ENCODE measurements at places on chromosomes 2 and 18.

DNA sequence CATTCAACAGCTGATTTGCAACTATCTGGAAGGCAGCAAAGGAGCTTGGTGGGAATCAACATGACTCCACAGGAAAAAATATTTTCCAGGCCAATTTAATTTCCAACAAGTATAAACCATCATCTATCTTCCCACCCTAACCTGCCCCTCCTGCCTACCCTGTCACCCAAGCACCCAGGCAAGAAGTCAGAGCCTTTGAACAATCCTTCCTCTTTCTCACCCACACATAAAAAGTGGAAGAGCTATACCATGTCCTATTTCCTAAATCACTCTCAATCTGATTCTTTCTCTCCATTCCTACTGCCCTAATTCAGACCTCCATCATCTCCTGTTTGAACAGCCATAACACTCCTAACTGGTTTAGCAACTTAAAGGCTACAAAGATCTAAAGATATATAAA, 12.7 kb downstream of the SPIRE1 start:
- DNase-seq, result no peak

DNA sequence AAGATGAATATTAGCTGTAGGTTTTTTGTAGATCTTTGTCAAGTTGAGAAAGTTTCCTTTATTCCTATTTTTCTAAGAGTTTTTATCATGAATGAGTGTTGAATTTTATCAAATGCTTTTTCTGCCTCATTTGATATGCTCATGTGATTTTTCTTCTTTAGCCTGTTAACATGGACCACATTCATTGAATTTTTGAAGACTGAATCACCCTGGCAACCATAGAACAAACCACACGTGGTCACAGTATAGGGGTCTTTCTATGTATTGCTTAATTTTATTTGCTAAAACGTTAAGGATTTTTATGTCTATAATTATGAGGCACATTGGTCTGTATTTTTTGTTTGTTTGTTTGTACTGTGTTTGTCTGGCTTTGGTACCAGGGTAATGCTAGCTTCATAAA, 201.7 kb upstream of the CWC22 start:
- no peak for DNase-seq

GRCh38 chr2:235044501-235045271, 92.9 kb downstream of the SH3BP4 start:
- DNase-seq, result no peak

GRCh38 chr2:38187541-38188011, 111.6 kb upstream of the CYP1B1 start:
- DNase-seq, result no peak

DNA sequence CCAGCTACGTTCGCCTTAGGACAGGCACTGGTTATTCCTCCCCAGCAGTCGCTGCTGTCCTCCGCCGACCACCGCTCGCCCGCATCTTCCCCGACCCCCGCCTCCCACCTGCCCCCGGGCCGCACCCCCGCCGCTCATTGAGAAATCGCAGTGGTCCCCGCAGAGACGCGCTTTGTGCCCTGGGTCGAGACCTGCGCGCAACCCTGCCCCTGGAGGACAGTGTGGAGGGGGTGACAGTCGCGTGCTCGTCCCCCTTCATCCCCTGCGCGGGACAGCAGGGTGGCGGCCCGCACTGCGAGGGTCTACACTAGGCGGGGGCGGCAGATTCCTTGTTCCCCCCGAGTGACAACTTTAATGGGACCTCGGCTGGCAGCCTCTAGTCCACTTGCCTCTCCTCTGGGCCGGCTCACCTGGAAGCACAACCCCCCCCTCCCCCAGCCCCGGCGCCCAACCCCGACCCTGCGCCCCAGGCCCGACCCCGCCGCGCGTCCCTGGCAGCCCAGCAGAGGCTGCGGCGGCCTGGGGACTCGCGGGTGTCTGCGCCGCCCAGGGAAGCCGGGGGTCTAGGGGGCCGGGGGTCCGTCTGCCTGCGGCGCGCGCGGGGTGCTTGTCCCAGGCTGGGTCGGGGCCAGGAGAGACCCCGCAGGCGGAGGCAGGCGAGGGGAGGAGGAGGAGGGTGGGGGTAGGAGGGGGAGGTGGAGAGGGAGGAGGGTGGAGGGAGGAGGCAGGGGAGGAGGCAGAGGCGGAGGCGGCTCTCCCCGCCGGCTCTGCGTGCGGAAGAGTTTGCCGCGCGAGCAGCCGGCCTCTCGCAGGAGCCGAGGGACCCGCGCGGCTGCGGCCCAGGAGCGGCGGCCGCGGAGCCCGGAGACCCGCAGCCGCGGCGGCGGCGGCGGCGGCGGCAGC, at the start of gene NPAS2:
TSS of gene NPAS2 (plus strand) at position 770 of the 903 bp plus-strand sequence. CDS start 84,616 bp downstream, outside the sequence.
- DNase-seq, result no peak

DNA sequence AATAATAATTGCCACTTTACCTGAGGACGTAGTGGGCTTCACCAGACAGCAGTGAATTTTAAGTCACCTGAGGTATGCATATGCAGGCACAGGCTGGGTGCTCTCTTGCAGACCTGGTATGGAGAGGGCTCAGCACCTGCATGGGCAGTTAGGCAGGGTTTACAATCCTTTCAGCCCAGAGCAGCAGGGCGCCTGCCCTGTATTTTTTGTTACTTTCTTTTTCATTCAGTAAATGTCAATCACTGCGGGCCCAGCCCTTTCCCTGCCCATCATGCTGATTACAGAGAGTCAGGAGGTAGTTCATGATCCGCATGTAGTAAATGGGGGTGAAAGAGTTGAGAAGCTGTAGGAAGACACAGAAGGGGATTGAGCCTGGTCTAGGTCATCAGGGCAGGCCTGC, 147.0 kb upstream of the ALPP start:
- DNase-seq, result no peak

GRCh38 chr2:73268366-73268829, 15.9 kb downstream of the FBXO41 start:
- DNase-seq, result peak; percentile 53

- peak; percentile 15 for DNase-seq
Observed at GRCh38 chr2:111057721-111058120, 63.0 kb upstream of the BCL2L11 start.

DNA sequence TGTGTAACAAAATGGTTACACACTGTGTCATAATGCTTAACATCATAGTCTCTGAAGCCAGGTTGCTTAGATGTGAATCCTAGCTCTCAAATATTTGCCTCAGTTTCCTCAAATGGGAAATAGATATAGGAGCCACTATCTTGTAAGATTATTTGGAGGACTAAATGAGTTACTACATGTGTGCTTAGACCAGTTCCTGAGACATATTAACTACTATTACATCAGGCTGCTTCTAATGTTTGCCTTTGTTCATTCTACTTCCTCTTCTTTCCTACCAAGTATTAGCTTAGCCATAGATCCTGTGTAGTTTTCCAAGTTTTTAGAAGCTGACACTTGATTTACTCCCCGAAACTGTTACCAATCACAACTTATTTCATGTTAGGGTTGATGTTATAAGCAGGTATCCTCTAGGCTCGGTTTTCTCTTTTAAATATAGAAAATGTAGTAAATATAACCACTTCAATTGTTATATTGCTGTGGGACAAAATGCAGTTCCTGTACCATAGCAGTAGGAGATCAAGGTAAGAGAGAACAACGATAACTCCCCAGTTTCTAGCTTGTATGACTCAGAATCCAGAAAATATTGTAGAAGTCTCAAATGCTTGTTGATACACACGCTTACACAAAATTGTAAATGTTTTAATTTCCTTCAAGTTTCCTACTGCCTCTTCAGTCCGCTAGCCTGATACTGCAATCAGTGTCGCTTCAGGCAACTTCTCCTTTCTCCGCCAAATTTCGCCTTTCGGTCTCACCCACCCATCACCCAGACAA, 751 bp upstream of the DNAJC10 start:
- DNase-seq, result no peak

DNA sequence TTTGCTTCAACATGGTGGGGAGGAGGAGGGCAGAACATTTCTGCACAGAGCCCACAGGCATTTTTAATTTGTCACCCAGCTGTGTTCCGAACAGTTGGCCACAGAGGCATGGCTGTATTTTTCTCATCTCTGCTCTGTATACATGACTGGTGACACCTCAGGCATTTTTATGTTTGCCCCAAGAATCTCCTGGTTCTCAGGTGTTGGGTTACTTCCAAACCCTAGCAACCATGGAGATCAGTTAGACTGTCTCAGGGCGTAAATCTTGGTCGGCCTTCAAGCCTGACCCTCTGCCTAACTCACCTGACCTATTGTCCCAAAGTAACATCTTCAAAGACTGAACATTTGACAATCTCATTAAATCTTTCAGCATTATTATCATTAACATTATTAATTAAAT, 100.0 kb downstream of the ABCA12 start:
- DNase-seq, result peak; percentile 29

DNA sequence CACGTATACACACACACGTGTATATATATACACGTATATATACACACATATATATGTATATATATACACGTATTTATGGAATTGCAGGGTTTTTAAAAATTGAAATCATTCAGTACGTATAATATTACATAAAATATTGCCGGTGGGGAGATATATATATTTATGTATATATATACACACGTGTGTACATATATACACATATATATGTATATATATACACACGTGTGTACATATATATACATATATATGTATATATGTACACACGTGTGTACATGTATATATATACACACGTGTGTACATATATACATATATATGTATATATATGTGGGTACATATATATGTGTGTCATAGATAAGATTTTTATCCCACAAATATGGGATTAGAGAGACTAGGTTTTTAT, 5.4 kb downstream of the FBXO11 start:
- DNase-seq, result no peak

DNA sequence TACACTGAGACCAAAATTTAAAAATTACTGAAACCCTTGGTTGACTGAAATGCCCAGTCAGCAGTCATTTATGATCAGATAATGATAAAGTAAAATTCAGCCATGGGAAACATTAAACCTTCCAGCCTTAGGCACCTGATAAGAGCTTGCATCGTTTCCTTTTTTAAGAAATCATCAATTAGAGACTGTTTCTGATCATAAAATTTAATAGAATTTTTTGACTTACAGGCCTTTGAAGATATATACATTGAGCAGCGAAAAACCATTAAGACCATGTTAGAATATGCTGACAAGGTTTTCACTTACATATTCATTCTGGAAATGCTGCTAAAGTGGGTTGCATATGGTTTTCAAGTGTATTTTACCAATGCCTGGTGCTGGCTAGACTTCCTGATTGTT, 99.6 kb upstream of the CSRNP3 start:
- no peak for DNase-seq

- DNase-seq, result no peak
Observed at GRCh38 chr2:9778012-9778411, 65.3 kb upstream of the TAF1B start.

GRCh38 chr2:106109675-106110424, 84.3 kb downstream of the UXS1 start:
- DNase-seq, result no peak

- DNase-seq, result peak; percentile 91
Observed at GRCh38 chr2:177164584-177165052, 48.0 kb upstream of the HNRNPA3 start.

DNA sequence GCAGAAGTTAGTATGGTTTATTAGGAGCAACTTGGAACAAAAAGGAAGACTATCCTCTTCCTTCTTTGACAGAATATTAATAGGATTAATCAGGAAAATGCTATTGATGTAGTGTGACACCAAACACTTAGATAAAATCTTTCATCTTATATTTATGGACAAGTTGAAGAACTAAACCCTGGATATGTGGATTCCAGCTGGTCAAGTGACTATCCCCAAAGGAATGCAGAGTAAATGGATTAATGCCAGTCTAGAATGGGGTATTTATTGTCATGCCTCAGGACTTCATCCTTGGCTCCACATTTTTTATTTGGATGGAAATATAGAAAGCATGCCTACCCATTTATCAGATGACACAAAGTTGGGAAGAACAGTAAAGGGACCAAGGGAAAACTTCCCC, 124.0 kb upstream of the TTC39C start:
- no peak for DNase-seq

DNA sequence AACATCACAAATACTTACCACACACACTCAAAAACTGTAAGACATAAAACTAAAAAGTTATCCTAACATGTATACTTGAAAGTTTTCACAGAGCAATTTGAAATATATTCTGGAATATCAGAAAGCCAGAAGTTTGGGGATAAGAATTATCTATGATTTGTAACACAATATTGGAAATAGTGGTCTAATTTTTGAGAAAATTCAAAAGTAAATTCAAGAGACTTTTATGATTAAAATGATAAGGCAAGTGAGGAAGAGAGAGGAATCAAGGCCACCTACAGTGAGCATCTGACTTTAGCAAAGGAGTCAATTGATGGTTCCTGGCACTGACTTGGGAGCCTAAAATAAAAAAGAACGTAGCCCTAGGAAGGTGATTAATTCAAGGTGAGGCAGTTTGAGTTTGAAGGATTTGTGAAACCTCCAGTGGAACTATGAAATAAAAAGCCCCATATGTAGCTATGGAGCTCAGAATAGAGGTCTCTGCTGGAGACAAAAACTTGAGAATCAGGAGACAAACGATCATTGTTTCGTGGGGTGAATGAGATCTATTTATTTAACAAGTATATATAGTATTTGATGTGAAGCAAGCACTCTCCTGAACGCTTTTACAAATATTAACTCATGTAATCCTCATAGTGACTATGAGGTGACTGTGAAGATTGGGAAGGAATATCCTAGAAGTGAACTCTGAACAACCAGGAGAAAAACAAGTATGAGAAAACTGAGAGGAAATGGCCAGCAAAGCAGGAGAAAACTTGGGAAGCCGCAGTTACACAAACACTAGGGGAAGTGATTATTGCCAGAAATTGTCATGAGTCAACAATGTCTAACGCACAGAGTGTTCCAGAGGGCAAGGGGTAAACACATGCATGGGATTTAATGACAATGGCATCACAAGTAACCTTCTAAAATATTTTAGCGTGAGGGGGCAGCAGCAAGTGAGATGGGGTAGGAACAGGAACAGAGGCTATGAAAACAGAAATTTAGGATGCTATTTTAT, 12.8 kb downstream of the TFPI start:
- DNase-seq, result no peak

- DNase-seq, result no peak
Observed at GRCh38 chr18:31577195-31577594, 14.5 kb upstream of the TTR start.

DNA sequence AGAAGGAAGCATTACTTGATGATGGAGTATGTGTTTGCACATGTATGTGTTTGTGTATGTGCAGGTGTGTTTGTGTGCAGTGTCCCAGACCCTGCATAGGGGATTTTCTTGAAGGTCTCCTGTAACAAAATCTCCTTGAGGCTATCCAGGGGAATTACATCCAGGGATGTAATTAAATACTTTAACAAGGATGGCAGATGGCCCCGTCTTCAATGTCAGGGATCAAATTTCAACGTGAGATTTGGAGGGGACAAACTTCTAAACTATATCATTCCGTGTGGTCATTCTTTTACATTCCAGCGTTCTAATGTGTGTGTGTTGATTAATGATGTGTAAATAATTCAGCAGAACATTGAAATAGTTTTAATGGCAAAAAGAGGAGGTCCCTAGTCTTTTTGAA, 3.3 kb downstream of the UGT1A9 start:
- peak; percentile 73 for DNase-seq

GRCh38 chr2:237324405-237324831, 89.5 kb downstream of the COL6A3 start:
- no peak for DNase-seq
